ENCODE measurements at places on chromosomes 6 and 20.
A peak's percentile ranks its signal among the peaks of the same experiment; 100 is the strongest.

DNA sequence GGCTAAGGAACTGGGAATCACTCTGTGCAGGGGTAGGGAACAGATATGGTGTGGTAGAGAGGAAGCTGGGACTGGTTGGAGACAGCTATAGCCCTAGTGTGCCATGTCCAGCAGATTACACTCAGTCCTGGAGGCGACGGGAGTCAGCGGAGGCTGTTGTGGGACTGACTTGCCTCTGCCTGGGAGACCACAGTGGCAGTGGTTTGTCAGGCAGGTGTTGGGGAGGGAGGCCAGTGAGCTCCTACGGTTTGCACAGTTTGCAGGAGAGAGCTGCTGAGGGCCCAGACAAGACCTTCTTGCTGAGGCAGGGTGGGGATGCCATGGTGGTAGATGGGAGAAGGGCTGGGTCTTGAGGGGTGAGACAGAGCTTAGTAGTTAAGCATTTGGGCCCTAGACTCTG, 4.9 kb downstream of the PLCG1 start:
- no peak for ATAC-seq

GRCh38 chr6:107603006-107603370, 113.1 kb downstream of the SOBP start:
- ATAC-seq, result no peak

- ATAC-seq, result no peak
These were observed 386.8 kb downstream of the HDGFL1 start for GRCh38 chr6:22956029-22956681.

GRCh38 chr6:166438211-166438861, 55.6 kb upstream of the MPC1 start:
- no peak for ATAC-seq

- no peak for ATAC-seq
These were observed 566.3 kb downstream of the DHX35 start for GRCh38 chr20:39528436-39528835.

DNA sequence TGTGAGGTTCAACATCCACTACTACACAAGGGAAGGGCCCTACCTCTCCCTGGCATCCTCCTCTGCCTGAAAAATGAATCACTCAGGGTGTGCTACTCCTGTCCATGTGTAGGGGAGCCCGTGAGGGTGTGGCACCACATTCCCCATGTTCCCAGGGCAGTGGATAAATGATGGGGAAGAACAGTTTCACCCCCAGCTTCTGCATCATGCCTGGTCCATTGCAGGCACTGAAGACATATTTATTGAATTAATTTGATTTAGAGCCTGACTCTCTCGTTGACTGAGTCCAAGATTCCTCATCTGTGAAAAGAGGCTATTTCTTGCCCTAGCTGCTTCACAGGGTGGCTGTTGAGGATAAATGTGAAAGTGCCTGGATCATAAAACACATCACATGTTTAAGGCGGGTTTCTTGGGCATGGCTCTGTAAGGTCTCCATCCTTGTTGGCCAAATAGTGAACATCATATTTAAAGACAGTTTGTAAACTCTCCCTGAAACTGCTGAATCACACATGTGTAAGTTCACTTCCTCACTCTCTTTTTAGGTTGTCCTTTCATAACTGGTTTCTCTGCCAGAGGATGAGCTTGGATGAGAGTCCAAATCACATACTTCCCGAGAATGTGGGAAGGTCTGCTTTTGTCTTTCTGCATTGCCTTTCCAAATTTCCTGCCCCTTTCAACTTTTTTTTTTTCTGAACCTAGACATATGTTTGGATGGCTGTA, 79.7 kb upstream of the FYN start:
- peak; percentile 69 for ATAC-seq

- peak; percentile 97 for ATAC-seq
These were observed at the start of gene OGFRL1 for GRCh38 chr6:71288228-71289038. TSS of gene OGFRL1 (plus strand) at chr6:71288811. CDS start at chr6:71288937, 126 bp downstream.

- ATAC-seq, result no peak
These were observed 51.8 kb upstream of the FRMD1 start for GRCh38 chr6:168130697-168131371.

DNA sequence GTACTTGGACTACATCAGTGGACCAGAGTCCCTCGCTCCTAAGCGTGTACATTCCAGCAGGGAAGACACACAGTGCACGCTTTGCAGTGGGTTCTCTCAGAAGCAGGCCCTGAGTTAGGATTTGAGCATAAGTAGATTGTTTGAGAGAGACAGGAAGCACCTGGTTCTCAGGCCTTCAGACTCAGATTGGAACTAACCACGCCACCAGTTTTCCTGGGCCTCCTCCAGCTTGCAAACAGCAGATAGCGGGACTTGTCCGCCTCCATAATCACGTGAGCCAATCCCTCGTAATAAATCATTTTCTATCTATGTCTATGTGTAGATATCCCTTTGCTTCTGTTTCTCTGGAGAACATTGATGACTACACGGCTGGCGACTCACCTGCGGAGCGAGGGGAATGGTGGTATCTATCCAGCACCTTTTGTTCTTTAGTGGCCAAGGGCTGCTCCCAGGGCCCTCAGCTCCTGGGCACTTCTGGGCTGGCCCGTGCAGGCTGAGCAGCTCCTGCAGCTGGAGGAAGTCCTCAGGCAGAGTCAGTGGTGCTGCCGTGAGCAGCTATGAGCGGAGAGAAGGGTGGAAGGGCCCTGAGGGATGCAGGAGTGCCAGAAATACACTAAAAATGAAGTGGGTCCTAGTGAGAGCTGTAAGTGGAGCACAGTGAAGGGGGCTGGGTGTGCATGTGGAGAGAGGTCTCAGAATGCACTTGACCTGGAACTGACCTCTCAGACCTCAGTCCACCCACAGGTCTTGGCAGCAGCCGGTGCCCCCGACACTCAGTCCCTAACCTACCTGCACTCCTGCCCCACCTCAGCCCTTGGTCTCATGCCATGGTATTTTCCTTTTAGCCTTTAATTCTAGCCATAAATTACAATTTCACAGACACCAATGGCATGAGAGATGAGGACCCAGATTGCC, 76.9 kb downstream of the STK35 start:
- no peak for ATAC-seq

- no peak for ATAC-seq
These were observed 355.1 kb upstream of the SPTLC3 start for GRCh38 chr20:12653642-12654041.

GRCh38 chr20:20084296-20084752, 32.0 kb downstream of the CFAP61 start:
- ATAC-seq, result no peak

GRCh38 chr6:162621246-162621645, 106.3 kb downstream of the PRKN start:
- no peak for ATAC-seq

- ATAC-seq, result no peak
These were observed 7.6 kb upstream of the SRSF3 start for GRCh38 chr6:36586606-36587005.

GRCh38 chr6:136506124-136506799, 44.0 kb downstream of the MAP7 start:
- ATAC-seq, result no peak

GRCh38 chr6:107186047-107186446, 70.7 kb upstream of the BEND3 start:
- no peak for ATAC-seq

GRCh38 chr6:169095153-169095552, 158.5 kb downstream of the THBS2 start:
- ATAC-seq, result no peak

GRCh38 chr6:74319292-74319691, 623.3 kb downstream of the CD109 start:
- no peak for ATAC-seq

GRCh38 chr20:24892931-24893330, 56.1 kb upstream of the CST7 start:
- ATAC-seq, result no peak

- ATAC-seq, result no peak
These were observed 88.0 kb downstream of the SCML4 start for GRCh38 chr6:107735906-107736635.

- no peak for ATAC-seq
These were observed 25.9 kb downstream of the TBC1D20 start for GRCh38 chr20:436476-436875.

DNA sequence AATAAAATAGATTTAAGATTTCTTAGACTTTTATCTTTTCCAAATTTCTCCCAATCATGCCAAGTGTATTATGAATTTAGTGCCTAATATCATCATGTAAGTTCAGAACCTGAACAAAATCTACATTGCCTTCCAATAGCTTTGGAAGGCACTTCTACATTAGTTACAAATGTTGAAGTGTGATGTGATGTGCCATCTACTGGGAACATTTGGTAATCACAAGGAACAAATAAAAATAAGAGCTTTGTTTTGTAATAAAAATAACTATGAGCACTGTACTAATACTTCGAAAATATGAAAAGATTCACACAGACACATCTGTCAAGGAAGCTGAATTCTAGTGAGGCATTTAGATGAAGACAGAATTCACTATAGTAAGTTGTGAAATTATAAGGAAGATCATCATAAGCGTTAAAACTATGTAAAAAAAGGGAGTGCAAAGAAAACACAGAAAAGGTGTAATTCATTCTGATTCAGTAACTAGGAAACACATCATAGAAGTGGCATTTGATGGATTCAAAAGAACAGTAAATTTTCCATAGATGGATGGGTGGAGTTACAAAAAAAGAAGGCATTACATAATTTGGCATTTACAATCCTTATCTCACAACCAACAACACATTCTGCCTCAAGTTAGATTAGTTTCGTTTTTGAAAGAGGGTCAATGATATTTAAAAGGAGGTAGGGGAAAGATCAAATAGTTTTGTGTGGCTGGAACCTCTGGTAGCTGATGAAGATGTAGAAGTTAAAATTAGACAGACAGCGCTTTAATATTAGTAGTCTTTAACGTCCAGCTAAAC, 161.0 kb downstream of the ASCC3 start:
- ATAC-seq, result peak; percentile 57

- no peak for ATAC-seq
These were observed 195.7 kb downstream of the PRL start for GRCh38 chr6:22101163-22101562.

DNA sequence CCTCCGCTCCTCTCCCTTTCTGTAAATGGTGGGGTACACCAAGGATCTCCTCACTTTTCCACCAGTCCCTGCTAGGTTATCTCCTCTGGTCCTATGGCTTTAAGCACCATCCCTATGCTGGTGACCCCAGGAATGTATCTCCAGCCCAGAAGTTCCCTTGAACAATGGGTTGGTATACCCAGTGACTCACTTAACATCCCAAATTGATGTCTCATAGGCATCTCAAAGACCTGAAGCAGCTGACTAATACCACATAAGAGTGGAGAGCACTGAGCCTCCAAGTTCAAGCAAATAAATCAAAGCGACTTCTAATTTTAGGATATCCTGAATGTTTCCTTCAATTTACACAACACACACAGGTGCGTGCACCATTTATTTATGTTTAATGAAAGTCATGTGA, 48.3 kb downstream of the ADGRF1 start:
- ATAC-seq, result no peak

- no peak for ATAC-seq
These were observed 72.0 kb downstream of the CHMP4B start for GRCh38 chr20:33883164-33883563.

DNA sequence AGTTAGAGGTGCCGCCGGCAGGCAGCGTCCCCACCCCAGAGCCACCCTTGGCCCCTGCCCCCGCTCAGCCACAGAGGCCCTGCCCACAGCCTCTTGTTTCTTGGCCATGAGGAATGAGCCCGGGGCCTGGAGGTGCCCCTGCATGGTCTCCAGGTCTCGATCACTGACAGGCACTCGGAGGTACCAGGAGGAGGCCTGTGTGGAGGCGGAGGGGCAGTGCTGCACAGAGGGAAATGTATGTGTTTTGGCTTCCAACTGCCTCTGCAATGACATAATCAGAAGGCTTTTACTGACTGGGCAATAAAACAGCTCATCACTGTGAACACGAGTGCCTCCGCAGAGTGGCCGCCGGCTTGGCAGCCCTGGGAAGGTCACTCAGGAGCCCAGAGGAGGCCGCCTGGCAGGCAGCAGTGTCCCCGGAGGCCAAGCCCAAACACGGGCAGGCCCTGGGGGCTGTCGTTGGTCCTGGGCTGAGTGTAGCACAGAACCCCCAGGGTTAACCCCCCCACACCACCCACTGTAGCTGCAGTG, 61.1 kb upstream of the GATA5 start:
- no peak for ATAC-seq

DNA sequence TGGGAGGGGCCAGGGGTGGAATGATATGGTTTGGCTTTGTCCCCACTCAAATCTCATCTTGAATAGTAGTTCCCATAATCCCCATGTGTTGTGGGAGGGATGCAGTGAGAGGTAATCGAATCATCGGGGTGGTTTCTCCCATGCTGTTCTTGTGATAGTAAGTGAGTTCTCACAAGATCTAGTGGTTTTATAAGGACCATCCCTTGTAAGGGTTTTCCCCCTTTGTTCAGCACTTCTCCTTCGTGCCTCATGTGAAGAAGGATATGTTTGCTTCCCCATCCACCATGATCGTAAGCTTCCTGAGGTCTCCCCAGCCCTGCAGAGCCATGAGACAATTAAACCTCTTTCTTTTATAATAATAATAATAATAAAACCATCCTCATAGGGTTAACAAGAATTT, 88.8 kb upstream of the PRND start:
- no peak for ATAC-seq

DNA sequence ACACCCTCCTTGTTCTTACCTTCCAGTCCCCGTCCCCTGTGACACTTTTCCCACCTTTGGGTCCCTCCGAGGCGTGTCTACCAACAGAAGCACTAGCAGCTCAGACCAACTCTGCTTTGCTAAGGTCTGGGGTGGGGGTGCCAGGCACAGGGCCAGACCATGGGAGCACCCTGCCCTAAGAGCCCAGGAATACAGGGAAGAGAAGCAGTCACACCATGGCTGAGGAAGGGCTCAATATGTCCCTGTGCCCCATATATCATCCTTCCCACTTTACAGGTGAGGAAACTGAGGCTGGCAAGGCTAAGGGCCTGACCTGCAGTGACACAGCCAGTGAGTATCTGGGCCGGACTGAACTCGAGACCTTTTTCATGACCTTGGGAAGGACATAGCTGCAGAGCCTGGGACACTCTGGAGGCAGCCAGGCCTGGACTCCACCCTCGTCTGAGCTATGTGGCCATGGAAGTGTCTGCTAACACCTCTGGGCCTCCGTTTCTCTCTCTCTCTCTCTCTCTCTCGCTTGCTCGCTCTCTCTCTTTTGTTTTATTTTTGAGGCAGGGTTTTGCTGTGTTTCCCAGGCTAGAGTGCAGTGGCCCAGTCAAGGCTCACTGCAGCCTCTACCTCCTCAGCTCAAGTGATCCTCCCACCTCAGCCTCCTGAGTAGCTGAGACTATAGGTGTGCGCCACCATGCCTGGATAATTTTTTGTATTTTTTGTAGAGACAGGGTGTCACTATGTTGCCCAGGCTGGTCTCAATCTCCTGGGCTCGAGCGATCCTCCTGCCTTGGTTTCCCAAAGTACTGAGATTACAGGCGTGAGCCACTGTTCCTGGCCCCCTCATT, 156.7 kb downstream of the GRM4 start:
- no peak for ATAC-seq

GRCh38 chr6:80439721-80440470, 333.4 kb downstream of the BCKDHB start:
- no peak for ATAC-seq

- ATAC-seq, result no peak
These were observed 28.1 kb downstream of the MAP1LC3A start for GRCh38 chr20:34586488-34587163.

DNA sequence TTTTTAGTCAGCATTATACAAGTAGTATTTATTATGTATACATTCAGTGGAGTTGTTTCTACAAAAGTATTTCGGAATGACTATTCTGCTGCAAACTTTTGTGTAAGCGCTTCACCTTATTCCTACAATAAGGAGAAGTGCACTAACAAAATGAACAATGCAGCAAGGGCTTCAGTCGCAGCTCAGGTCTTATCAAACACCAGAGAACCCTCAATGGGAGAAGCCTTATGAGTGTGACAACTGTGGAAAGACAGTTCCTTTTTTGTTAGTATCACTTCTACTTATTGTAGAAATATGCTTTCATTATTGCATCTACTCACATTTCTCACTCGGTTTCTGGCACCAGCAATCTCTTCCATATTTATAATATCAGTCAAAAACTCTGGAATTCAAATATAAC, 18.8 kb downstream of the ZKSCAN3 start:
- ATAC-seq, result no peak
